Activated CD4-positive, CD25-positive, alpha-beta regulatory T cell (primary cell): ENCODE measurements at places on chromosomes 13 and 19.
A peak's percentile ranks its signal among the peaks of the same experiment; 100 is the strongest.

DNA sequence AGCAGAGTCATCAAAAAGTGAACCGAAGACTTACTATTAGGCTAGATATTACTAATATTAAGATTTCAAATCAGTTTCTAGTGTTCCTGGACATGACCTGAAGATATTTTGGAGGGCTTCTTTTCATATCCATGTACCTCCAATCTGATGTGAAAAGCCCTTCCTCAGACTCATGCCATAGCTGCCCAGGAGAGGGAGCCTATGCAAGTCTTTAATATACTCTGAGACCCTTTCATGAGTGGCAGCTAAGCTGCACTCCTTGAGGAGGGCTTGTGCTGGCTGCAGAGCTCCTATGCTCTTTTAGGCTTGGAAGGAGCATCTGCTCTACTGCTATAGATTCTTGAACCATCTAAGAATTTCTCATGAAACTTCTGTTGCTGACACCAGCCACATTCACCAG lies 715.3 kb downstream of the OLFM4 start:
- DNase-seq = no peak

GRCh38 chr13:26604784-26605545 lies 47.5 kb downstream of the WASF3 start:
- DNase-seq = no peak

- DNase-seq = peak; percentile 13
Observed at GRCh38 chr19:35549174-35549788, 3.9 kb downstream of the TMEM147 start.

DNA sequence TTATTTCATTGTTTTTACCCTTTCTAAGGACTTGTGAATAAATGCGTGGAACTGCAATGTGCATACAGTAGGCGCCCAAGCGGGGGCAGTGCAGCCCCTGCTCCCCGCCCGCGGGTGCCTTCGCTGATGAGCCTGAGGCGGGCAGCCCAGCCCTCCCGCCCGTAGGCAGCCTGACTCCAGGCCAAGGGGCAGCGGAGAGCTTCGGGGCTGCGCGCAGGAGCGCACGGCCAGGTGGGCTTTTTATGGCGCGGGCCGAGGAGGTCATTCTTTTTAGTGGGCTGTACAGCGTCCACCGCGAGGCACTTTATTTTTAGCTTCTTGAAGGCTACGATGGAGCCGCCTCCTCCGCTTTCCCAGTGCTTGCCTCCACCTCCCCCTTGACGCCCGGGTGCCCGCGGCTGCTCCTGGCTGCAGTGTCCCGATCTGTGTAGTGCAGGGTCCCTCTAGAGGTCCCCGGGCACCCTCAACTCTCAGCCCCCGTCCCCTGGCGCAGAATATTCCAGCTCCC lies 60.5 kb downstream of the CCNE1 start:
- DNase-seq = no peak

- DNase-seq = no peak
Observed at GRCh38 chr19:45547965-45548609, 36.5 kb downstream of the OPA3 start.

DNA sequence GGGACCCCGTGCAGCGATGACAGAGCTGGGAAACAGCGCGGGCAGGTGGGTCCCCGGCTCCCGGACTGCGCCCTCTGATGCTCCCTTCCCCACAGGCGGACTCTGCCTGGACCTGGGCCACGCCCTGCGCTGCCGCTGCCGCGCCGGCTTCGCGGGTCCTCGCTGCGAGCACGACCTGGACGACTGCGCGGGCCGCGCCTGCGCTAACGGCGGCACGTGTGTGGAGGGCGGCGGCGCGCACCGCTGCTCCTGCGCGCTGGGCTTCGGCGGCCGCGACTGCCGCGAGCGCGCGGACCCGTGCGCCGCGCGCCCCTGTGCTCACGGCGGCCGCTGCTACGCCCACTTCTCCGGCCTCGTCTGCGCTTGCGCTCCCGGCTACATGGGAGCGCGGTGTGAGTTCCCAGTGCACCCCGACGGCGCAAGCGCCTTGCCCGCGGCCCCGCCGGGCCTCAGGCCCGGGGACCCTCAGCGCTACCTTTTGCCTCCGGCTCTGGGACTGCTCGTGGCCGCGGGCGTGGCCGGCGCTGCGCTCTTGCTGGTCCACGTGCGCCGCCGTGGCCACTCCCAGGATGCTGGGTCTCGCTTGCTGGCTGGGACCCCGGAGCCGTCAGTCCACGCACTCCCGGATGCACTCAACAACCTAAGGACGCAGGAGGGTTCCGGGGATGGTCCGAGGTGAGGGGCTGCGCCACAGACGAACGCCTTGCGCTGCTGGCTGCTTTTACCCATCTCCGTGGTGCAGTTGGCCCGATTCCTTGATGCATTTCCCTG lies 7.8 kb upstream of the SELENOV start:
- no peak for DNase-seq

- DNase-seq = peak; percentile 18
Observed at GRCh38 chr19:53908106-53908934, 758 bp upstream of the CACNG7 start.

DNA sequence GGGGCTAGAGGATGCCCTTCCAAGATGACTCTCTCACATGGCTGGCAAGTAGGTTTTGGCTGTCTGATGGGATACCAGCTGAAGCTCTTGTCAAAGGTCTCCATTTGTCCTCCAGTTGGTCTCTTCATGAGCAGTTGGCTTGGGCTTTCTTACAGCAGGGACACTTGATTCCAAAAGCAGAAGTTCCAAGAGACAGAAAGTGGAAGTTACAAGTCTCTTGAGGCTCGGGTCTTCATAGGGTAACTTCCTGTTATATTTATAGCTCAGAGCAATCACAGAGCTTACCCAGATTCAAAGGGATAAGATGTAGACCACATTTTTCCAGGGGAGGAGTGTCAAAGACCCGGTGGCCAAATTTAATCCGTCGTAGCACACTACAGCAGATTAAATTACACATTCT lies 440.0 kb downstream of the RFC3 start:
- DNase-seq = no peak

DNA sequence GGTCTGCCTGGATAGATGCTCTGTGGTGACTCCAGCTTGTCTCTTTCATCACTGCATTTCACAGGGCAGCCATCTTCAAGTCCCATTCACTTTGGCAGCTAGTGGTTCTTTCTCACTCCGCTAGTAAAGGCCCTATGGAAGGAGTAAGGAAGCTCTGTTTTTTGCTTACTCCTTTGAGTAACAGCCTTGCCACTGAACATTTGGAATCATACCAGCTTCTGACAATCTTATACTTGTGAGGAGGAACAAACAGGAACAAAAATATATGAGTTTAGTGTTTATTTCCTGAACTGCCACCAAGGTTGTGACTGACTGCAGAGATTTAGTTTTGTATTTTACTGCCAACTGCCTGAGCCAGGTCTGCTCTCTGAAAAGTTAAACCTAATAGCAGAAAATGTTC lies 38.7 kb downstream of the KCTD4 start:
- DNase-seq = no peak

- DNase-seq = no peak
Observed at GRCh38 chr19:33290956-33291622, 11.2 kb downstream of the CEBPA start.

DNA sequence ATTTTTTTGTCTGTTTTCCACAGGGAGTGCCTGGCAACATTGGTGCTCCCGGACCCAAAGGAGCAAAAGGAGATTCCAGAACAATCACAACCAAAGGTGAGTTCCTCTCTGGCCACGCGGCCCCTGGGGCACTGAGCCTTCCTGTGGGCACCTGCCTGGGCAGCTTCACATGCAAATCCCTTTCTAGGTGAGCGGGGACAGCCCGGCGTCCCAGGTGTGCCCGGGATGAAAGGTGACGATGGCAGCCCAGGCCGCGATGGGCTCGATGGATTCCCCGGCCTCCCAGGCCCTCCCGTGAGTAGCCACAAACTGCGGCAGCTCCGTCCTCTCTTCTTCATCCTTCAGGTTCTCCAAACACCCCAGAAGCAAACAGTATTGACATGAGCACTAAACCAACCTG lies 99.4 kb downstream of the RAB20 start:
- DNase-seq = no peak

- no peak for DNase-seq
Observed at GRCh38 chr13:40477623-40478608, 188.5 kb downstream of the FOXO1 start.

DNA sequence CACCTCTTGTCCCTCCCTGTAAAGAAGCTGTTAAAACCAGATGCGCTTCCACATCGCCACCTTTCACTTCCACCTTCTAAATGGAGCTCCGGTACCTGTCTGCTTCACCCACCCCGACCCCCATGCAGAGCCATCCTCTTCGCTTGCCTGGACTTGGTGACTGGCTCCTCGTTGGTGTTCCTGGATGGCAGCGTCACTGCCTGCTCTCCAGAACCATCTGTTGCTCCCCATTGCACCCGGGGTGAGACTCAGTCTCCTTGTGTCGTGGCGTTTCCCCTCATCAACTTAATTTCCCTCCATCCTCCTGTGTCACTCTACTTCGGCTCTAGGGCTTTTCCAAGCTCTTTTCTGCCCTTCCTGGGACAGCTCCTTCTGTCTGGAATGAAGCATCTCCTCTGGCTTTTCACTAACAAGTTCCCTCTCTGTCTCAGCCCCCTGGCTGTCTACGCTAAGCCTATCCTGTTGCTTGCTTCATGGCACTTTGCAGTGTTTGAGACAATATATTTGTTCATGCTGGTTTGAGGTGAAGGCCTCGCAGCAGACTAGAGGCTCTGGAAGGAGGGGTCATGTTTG lies 10.3 kb downstream of the CEBPG start:
- no peak for DNase-seq

DNA sequence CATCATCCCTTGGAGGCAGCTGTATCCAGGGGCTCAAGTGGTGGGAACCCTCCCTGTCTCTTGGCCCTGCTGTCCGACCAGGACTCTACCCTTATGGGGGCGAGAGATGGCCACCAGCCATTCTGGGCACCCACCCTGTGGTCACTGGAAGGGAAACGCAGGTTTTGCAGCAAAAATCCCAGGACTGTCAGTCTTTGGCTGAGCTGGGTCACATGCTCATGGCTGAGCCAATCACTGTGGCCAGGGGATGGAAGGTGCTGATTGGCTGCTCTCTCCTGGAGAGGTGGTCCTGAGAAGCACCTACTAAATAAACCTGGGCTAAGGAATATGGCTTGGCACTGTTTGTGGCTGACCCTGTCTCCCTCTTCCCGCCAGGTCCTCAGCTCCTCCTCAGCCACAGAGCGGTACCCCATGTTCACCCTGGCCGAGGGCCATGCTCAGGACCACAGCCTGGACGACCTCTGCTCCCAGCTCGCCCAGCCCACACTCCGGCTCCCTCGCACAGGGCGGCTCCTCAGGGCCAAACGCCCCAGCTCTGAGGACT lies 8.9 kb downstream of the ATG4D start:
- DNase-seq = no peak

- no peak for DNase-seq
Observed at GRCh38 chr13:33125821-33126570, 109.8 kb downstream of the KL start.
